ENCODE measurements at places on chromosomes 7 and 10.

- no peak for DNase-seq
These were observed 547.4 kb downstream of the ZWINT start for GRCh38 chr10:55813451-55814170.

GRCh38 chr7:33422825-33423645, 293.7 kb downstream of the BBS9 start:
- DNase-seq: no peak

GRCh38 chr10:86186633-86187032, 180.0 kb downstream of the GRID1 start:
- DNase-seq: no peak

GRCh38 chr7:46244757-46245156, 323.7 kb upstream of the IGFBP3 start:
- peak; percentile 80 for DNase-seq

DNA sequence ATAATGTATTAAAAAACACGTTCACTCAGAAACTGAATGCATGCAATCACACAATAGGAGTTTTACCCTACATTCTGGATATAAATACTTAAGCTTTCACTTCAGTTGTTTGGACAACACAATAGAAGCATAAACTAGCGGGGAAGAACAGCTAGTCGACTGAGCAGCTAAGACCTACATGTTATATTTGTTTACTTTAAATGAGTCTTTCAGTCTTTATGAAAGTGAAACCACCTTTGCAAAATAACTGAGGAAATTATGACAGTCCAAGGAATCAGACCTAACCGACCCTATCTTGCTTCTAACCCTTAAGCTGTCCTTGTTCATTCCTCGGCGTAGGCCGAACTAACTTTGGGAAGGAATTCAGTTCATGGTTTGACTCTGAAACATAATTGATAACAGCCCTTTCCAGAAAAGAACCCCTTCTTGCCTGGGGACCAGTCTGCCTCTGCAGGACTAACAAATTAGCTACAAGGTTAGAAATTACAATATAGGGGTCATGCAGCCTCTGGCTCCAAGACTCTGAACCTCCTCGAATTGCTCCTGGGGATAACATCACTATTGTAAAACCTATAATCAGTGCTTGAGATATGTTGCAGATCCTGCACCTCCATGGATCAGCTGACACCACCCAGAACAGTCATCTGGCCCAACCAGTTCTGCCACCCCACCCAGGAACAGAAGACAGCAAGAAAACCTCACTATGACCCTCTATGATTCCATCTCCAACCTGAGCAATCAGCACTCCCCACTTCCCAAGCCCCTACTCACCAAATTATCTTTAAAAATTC, 185.1 kb upstream of the KLF6 start:
- DNase-seq: no peak

- DNase-seq: peak; percentile 18
These were observed 480.8 kb downstream of the RPS24 start for GRCh38 chr10:78514459-78514858.

DNA sequence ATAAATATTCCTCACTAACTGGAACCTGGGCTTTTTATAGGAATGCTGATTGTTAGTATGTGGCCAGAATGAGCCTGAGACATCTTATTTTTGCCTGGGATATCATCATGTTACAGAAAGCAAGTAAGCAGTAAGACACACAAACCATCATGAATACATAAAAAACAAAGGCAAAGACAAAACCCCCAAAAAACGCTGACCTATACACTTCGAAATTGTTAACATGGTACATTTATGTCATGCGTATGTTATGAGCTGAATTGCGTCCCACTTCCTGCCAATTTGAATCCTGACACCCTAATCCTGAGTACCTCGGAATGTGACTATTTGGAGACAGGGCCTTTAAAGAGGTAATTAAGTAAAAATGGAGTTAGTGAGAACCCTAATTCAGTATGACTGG, 12.3 kb upstream of the NRF1 start:
- no peak for DNase-seq

DNA sequence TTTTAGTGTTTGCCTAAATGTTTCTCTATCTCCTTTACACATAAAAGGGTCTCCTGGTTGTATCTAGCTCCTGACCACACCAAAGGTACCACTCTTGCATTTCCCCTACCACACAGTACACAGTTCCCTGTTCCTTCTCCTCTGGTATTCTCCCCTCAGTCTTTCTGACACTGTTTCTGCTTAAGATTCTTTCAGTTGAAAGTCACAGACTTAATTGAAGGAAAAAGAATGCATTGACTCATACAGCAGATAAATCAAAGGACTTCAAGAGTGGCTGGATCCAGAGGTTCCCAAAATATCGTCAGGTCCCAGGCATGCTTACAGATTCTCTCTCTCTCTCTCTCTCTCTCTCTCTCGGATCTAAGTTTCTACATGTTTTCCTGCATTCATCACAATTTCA, 185.6 kb upstream of the LRGUK start:
- peak; percentile 78 for DNase-seq

GRCh38 chr10:130416334-130417150, 280.4 kb downstream of the GLRX3 start:
- no peak for DNase-seq

DNA sequence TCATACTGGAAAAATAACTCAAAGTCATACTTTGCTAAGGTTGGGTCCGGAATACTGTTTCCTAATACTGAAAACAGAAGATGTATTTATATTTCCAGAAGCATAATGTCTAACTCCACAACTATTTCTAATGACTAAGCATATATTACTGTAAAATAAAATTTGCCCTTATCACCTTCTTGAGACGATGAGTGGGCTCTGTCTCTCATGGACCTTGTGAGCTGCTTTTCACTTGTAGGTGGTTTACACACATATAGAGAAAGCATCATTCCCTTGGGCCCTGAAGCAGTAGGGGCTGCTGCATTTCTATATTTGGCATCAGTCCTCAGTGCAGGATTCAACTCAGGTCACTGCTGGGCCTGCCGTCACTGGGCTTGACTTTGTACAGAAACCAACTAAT, 10.7 kb upstream of the FAM13C start:
- DNase-seq: peak; percentile 49

GRCh38 chr7:156034397-156034796, 222.1 kb upstream of the SHH start:
- DNase-seq: no peak

DNA sequence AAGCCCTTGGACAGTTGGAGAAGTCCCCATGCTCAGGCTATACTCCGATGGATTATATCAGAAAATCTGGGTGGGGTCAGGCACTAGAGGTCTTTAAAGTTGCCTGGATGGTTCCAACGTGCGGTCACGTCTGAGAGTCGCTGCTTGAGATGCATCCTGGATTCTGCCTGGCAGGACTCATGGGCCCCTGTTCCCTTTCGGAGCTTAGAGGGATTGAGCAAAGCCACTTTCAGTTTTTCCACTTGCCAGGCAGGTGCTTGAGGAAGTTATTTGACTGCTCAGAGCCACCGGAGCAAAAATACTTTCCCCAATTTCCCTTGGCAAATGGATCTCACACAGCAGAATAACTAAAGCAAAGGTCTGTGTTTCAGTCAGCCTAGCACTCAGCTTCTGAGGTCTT, 129.1 kb downstream of the GALNT17 start:
- no peak for DNase-seq

- no peak for DNase-seq
These were observed 34.9 kb upstream of the WAPL start for GRCh38 chr10:86556532-86556931.

- DNase-seq: no peak
These were observed 26.6 kb downstream of the UMAD1 start for GRCh38 chr7:7667187-7667586.

DNA sequence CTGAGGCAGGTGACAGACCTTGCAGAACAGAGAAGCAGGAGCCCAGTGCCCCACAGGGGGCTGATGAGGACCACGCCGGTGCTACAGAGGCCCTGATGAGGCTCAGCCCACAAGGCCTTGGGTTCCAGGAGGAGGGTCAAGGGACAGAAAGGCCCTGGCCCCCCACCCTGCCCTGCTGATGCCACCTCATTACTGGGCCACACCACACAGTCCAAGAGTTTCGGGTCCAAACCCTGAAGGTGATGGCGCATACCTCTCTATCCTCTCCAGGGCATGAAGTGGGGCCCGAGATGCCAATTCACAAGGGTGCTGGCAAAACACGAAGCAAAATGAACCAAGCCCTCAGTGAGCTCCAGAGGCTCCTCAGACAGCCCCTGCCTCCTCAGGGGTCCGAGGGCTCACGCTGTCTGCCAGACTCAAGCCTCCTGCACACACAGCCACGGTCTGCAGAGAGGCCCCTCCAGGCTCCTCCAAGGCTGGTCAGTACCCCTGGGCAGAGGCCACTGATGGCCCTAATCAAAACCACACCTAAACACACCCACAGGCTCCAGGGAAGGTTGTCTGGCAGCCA, 32.3 kb downstream of the RASGEF1A start:
- DNase-seq: no peak

DNA sequence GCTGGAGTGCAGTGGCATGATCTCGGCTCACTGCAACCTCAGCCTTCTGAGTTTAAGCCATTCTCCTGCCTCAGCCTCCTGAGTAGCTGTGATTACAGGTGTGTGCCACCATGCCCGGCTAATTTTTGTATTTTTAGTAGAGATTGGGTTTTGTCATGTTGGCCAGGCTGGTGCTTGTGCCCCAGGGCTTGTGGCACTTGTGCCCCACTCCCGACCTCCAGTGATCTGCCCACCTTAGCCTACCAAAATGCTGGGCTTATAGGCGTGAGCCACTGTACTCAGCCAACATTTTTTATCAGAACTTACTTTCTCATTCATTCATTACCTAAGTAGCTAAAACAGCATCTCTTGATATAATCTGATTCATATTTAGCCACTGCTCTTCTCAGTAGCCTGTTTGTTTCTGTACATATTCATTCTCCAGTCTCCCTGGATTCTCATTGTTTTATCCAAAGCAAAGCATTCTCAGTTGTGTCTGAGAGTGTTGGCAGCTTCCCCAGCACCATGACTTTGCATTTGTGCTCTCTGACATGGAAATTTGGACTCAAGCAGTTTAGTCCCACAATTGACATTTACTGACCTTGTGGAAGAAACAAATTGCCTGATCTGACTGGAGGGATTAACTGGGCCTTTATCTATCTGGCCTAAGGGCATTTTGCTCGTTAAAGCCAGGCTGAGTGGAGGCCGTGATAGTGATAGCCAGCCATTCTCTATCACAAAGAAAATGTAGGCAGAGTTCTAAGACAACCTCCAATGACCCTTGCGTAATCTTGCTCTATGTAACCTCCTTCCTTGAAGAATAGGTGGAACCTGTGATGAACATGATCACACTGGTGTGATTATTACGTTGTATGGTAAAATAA, 44.9 kb downstream of the AKR1B15 start:
- DNase-seq: peak; percentile 90

DNA sequence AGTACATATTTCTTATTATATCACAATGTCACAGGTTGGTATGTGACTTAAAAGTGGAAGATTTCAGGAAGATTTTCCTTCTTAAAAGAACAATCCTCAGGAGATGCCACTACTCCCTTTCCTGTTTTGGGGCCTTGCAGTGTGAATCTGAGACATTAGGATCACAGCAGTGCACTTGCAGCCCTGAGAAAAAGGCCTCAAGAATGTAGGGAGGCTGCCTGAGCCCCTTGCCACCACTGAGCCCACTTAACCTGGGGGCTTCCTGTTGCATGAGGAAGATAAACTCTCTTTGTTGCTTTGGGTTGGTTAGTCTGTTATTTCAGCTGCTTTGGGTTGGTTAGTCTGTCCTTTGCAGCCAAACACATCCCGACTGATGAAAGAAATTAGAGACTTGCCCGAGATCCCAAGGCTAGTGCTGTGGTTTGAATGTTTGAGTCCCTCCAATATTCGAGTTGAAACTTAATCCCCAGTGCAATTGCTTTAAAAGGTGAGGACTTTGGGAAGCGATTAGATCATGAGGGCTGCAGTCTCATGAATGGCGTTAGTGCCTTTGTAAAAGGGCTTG, 151.3 kb upstream of the SP4 start:
- DNase-seq: no peak

GRCh38 chr7:156117542-156118247, 305.4 kb upstream of the SHH start:
- DNase-seq: no peak

DNA sequence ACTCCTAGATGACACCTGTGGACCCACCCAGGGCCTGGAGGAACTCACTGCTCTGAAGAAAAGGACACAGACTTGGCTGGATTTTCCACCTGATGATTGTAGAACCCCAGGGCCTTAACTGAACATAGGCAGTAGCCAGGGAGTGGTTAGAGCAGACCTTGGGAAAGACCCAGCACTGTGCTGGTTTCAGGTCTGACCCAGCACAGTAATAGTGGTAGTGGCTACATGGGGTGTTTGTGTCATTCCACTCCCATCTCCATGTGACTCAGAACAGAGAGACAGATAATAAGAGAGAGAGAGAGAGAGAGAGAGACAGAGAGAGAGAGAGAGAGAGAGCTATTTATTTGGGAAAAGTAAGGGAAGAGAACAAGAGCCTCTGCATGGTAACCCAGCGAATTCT, 239.1 kb upstream of the MEOX2 start:
- DNase-seq: no peak

- no peak for DNase-seq
These were observed 22.0 kb downstream of the IMMP2L start for GRCh38 chr7:111540199-111540815.

GRCh38 chr10:126500866-126501265, 112.6 kb upstream of the ADAM12 start:
- DNase-seq: peak; percentile 61

GRCh38 chr10:16724509-16724908, 92.7 kb downstream of the RSU1 start:
- no peak for DNase-seq

- DNase-seq: peak; percentile 7
These were observed 166.2 kb upstream of the FAM3C start for GRCh38 chr7:121562259-121562658.

- DNase-seq: no peak
These were observed 4.4 kb upstream of the GALNTL5 start for GRCh38 chr7:151951672-151952338.

Measured in GM23248 (cell line).